Chondrocyte (in vitro differentiated cells): ENCODE measurements at places on chromosomes 1 and 21. TPM values are rescaled to one million over a fixed set of nuclear protein-coding genes. Genes with fewer than 3 reads are reported as not detected.
A peak's percentile ranks its signal among the peaks of the same experiment; 100 is the strongest.

DNA sequence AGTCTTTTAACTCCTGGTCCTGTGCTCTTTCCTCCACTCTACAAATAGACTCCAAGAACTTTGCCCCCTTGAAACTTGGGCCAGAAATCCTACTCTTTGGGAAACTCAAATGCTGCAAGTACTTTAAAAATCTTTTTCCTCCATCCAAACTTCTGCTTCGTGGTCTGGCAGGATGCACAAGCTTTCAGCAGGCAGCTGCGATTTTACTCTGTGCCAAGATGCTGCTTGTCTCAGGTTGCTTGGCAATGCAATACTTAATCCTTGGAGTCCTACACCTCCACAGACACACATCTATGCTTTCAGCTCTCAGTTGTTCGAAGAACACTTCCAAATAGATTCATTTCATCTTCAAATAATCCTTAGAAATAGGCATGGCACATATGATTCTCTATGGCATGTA, 435.3 kb upstream of the USP24 start:
- DNase-seq: no peak
- peaks cover 22% of the 10 kb centered on the region for H3K4me1 ChIP-seq
- H3K27ac ChIP-seq: no peak overlapping the region
- H3K27me3 ChIP-seq: no peaks in the 10 kb centered on the region
- no peaks in the 10 kb centered on the region for H3K36me3 ChIP-seq

ITLN2 gene
- not detected in 3 replicates for total RNA-seq

- H3K27me3 ChIP-seq: no peaks in the 10 kb centered on the region
- H3K27ac ChIP-seq: peak overlapping the region; percentile 98
- DNase-seq: no peak
- peaks cover 8% of the 10 kb centered on the region for H3K36me3 ChIP-seq
- peak overlapping the region; percentile 97 for H3K4me3 ChIP-seq
Measured at GRCh38 chr1:2229037-2229864, 1.1 kb downstream of the SKI start.

DNA sequence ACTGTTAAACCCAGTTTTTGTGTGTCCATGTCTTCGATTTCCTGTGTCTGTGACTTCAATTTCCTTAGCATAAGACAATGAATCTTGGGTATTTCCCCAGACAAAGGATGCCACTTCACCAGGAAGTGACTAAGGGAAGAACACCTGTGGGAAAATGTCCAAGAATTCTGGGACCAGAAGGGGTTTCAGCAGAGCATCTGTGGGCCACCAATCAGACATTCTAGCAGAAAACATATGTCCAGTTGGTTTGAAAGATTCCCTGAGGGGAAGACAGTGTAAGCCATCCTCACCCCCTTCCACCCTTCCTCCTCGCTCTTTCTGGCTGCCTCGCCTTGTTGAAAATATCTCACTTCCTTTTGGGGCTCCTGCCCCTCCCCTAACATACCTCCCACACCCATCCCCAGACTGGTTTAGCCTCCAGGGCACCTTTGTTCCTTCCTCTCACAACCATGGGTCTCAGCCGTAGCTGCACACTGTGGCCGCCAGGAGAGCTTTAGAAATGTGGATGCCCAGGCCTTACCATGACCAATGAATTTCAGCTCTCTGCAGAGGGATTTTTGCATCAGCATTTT, 25.5 kb upstream of the IFNAR1 start:
- H3K36me3 ChIP-seq: peaks cover 8% of the 10 kb centered on the region
- H3K27ac ChIP-seq: no peak overlapping the region
- no peak overlapping the region for H3K4me3 ChIP-seq
- peaks cover 3% of the 10 kb centered on the region for H3K4me1 ChIP-seq
- DNase-seq: no peak

C1orf174 gene
- total RNA-seq: 25.0 to 25.7 TPM (median 25.3 TPM) in 3 replicates

- H3K4me3 ChIP-seq: no peak overlapping the region
- peak; percentile 74 for DNase-seq
- H3K27me3 ChIP-seq: no peaks in the 10 kb centered on the region
- no peak overlapping the region for H3K27ac ChIP-seq
Measured at GRCh38 chr1:179817789-179818188, 59.8 kb downstream of the TOR1AIP2 start.

KIAA0319L gene
- total RNA-seq: 26.9 to 40.8 TPM (median 28.7 TPM) in 3 replicates

MTARC2 gene
- 18.6 to 21.3 TPM (median 19.5 TPM) in 3 replicates for total RNA-seq

- H3K27ac ChIP-seq: peak overlapping the region; percentile 67
- H3K4me3 ChIP-seq: no peak overlapping the region
- no peaks in the 10 kb centered on the region for H3K27me3 ChIP-seq
- DNase-seq: no peak
- H3K36me3 ChIP-seq: peaks cover 4% of the 10 kb centered on the region
Measured at GRCh38 chr21:15616864-15617574, 112.8 kb upstream of the USP25 start.

UBASH3A gene
- total RNA-seq: not detected in 3 replicates

GRCh38 chr21:45199201-45199600, 88.5 kb downstream of the POFUT2 start:
- no peaks in the 10 kb centered on the region for H3K4me1 ChIP-seq
- H3K27ac ChIP-seq: no peak overlapping the region
- no peak overlapping the region for H3K4me3 ChIP-seq
- DNase-seq: peak; percentile 65
- no peaks in the 10 kb centered on the region for H3K27me3 ChIP-seq

DNA sequence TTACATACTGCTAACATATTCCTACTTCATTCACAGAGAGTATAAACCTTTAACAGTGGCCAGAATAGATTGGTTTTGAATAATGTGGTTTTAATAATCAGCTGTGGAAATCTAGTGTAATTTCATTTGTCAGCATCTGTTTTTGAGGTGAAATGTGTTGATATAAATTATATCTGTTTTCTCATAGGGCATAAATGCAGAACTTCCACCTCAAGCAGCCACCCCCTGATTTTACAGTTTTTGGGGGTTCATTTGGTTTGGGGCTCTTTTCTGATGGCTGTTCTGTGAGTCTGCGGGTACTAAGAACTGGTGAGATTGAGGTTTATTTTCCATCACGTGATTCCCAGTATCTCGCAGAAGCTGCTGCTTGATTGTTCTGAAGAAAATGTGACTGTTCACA, 23.2 kb downstream of the EDARADD start:
- no peaks in the 10 kb centered on the region for H3K36me3 ChIP-seq
- no peak overlapping the region for H3K4me3 ChIP-seq
- no peaks in the 10 kb centered on the region for H3K4me1 ChIP-seq
- no peak overlapping the region for H3K27ac ChIP-seq

F5 gene
- not detected in 3 replicates for total RNA-seq

S100A1 gene
- total RNA-seq: 1.2 to 1.5 TPM (median 1.3 TPM) in 3 replicates

GRCh38 chr1:59520194-59520593, 223.3 kb downstream of the FGGY start:
- peak overlapping the region; percentile 25 for H3K27ac ChIP-seq
- DNase-seq: no peak
- no peak overlapping the region for H3K4me3 ChIP-seq
- peaks cover 62% of the 10 kb centered on the region for H3K4me1 ChIP-seq

KIF17 gene
- total RNA-seq: 0.51 to 1.3 TPM (median 0.95 TPM) in 3 replicates

OR2T29 gene
- total RNA-seq: not detected in 3 replicates

GRCh38 chr1:235661568-235661967, 12.0 kb upstream of the GNG4 start:
- H3K27ac ChIP-seq: no peak overlapping the region
- DNase-seq: no peak
- peaks cover 10% of the 10 kb centered on the region for H3K36me3 ChIP-seq
- H3K27me3 ChIP-seq: peaks cover 2% of the 10 kb centered on the region
- no peaks in the 10 kb centered on the region for H3K4me1 ChIP-seq
- no peak overlapping the region for H3K4me3 ChIP-seq

DNA sequence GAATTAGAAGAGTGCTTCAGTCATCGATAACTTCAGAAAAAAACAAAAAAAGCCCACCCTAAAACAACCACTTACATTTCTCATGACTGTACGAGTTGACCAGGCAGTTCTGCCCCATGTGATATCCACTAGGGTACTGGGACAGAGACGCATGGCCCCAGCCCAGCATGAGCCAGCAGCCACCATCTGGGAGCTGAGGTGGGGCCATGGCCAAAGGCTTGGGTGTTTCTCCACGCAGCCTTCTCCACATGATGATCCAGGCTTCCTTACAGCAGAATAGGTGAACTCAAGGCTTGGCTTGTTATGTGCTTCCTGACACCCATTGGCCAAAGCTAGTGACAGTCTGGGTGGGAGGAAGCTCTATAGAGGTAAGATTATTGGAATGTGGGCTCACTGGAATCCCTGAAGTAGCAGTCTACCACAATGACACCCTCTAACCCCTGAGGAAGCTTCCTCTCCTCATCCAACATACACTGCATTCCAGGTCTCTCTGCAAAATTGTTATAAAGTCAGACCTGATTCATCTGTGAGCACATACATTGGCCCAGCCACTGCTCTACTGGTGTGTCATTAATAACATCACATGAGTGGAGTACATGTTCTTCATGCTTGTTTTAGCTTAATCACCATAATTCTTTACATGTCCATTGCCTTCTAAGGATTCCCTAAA, 66.3 kb upstream of the NTPCR start:
- no peaks in the 10 kb centered on the region for H3K36me3 ChIP-seq
- no peak overlapping the region for H3K27ac ChIP-seq
- H3K4me1 ChIP-seq: no peaks in the 10 kb centered on the region
- H3K4me3 ChIP-seq: no peak overlapping the region
- H3K27me3 ChIP-seq: peaks cover 10% of the 10 kb centered on the region

SPRR2D gene
- total RNA-seq: not detected in 3 replicates

BGLAP gene
- total RNA-seq: 0.82 TPM in 1 of 3 replicates, not detected in the others

DNA sequence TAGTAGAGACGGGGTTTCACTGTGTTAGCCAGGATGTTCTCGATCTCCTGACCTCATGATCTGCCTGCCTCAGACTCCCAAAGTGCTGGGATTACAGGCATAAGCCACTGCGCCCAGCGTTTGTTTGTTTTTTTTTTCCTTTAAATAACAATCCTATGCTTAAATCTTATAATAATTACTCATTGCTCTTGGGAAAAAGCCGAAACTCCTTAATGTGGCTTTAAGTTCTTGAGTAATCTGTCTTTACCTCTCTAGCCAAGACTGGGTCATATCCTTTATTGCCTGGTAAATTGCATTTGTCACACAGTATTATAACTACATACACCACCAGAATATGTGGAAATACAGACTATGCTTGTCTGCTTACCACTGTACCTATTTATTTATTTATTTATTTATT, 97.1 kb downstream of the MACF1 start:
- H3K27ac ChIP-seq: no peak overlapping the region
- H3K4me3 ChIP-seq: no peak overlapping the region
- peaks cover 5% of the 10 kb centered on the region for H3K4me1 ChIP-seq
- no peaks in the 10 kb centered on the region for H3K27me3 ChIP-seq
- H3K36me3 ChIP-seq: peaks cover 43% of the 10 kb centered on the region
- no peak for DNase-seq

RALGPS2 gene
- 7.2 to 11.5 TPM (median 10.0 TPM) in 3 replicates for total RNA-seq

GRCh38 chr1:55468142-55468795, 253.1 kb upstream of the USP24 start:
- H3K4me3 ChIP-seq: no peak overlapping the region
- H3K27ac ChIP-seq: no peak overlapping the region
- H3K4me1 ChIP-seq: peaks cover 2% of the 10 kb centered on the region
- H3K36me3 ChIP-seq: no peaks in the 10 kb centered on the region
- peaks cover 2% of the 10 kb centered on the region for H3K27me3 ChIP-seq
- DNase-seq: no peak
